ENCODE measurements at places on chromosomes 5 and 9. TPM values are rescaled to one million over a fixed set of nuclear protein-coding genes. Genes with fewer than 3 reads are reported as not detected.

The PCDHGB1 gene
- total RNA-seq, result 5.2 TPM

The FYB1 gene
- not detected for total RNA-seq

The SHISAL2B gene
- total RNA-seq, result 5.0 TPM

The CFAP157 gene
- 0.15 TPM for total RNA-seq

The GDF9 gene
- total RNA-seq, result 0.24 TPM

The PCDHGA10 gene
- total RNA-seq, result 12.5 TPM

The OR1J2 gene
- not detected for total RNA-seq

The SLC26A2 gene
- total RNA-seq, result 5.9 TPM

The CXCL14 gene
- 1.1 TPM for total RNA-seq

The WDR41 gene
- 43.3 TPM for total RNA-seq

The DNM1 gene
- total RNA-seq, result 58.0 TPM

The COL15A1 gene
- total RNA-seq, result not detected

The RFK gene
- total RNA-seq, result 12.0 TPM

The TUBB4B gene
- 386 TPM for total RNA-seq

The PLPP7 gene
- 2.4 TPM for total RNA-seq

The PPIC gene
- 11.9 TPM for total RNA-seq

The CD14 gene
- total RNA-seq, result 0.13 TPM

The IFNA21 gene
- not detected for total RNA-seq

The IGFBPL1 gene
- total RNA-seq, result 37.9 TPM

The C5orf34 gene
- 7.7 TPM for total RNA-seq

The REEP5 gene
- 46.2 TPM for total RNA-seq

The AQP3 gene
- 1.6 TPM for total RNA-seq

The FBXO38 gene
- 39.5 TPM for total RNA-seq

The CTXN3 gene
- not detected for total RNA-seq

The EFNA5 gene
- 19.0 TPM for total RNA-seq

The IL9 gene
- total RNA-seq, result not detected

The TEX48 gene
- not detected for total RNA-seq

The SOX30 gene
- 0.13 TPM for total RNA-seq

The PCDHB15 gene
- total RNA-seq, result 7.0 TPM

The EQTN gene
- not detected for total RNA-seq

The DOK3 gene
- total RNA-seq, result 15.9 TPM

The ZNF483 gene
- 46.8 TPM for total RNA-seq

The PHF24 gene
- 0.68 TPM for total RNA-seq

The ZNF366 gene
- not detected for total RNA-seq

The BTNL3 gene
- not detected for total RNA-seq

The SHC3 gene
- total RNA-seq, result 1.3 TPM

The AK8 gene
- 0.44 TPM for total RNA-seq

The SLC1A3 gene
- total RNA-seq, result 18.6 TPM

The FLT4 gene
- 6.3 TPM for total RNA-seq

The SPATA31C1 gene
- 0.15 TPM for total RNA-seq

The UCK1 gene
- 51.2 TPM for total RNA-seq

The CD74 gene
- total RNA-seq, result 19.9 TPM

The PCDHA8 gene
- total RNA-seq, result 0.57 TPM

The PCYOX1L gene
- 16.5 TPM for total RNA-seq

The ACTBL2 gene
- total RNA-seq, result not detected

The STRBP gene
- total RNA-seq, result 74.0 TPM
